Vagina (tissue), 2 donors: ENCODE measurements at places on chromosomes 1 and 21.

DNA sequence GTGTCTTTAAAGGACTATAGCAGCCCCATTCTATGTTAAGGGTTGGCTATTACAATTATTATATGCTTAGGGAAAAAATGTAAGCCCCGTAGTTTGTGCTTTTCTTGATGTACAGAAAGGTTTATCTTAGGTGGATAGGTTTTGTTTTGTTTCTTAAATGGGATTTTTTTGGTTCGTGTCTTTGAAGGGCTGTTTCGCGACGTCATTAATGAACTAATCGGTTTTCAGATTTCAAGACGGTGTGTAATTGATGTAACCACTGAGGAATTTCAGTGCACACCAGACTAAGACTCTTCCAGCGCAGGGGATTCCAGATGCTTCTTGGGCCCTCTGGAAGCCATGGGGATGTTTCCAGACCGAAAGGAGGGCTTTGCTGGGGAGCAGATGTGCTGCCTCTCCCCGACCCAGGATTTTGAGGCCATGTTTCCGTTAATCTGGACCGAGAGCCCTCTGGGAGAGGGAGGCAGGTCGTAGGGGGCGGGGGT is 4.8 kb upstream of the SIM2 start:
- DNase-seq = no peak

GRCh38 chr1:199508653-199509052 is 518.9 kb upstream of the NR5A2 start:
- DNase-seq = no peak

DNA sequence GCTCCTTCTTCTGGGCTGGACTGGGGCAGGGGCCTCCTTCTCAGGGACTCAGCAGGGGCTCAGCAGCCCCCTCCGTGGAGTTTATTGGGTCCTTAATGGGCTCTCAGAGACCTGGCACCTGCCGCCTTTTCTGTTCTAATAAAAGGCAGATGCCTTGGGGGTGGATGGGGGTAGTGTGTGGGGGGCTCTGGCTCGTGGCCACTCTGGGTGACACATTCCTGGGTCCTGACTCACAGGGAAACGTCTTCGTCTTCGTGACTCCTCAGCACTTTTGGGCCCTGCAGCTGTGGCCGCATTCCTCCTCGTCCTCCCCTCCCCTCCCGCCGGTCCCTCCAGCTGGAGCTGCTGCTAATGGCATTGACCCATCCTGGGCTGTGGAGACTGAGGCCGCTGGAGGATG is 107.8 kb upstream of the WNT4 start:
- no peak for DNase-seq

GRCh38 chr1:79811173-79811572 is 804.6 kb upstream of the ADGRL4 start:
- DNase-seq = no peak

DNA sequence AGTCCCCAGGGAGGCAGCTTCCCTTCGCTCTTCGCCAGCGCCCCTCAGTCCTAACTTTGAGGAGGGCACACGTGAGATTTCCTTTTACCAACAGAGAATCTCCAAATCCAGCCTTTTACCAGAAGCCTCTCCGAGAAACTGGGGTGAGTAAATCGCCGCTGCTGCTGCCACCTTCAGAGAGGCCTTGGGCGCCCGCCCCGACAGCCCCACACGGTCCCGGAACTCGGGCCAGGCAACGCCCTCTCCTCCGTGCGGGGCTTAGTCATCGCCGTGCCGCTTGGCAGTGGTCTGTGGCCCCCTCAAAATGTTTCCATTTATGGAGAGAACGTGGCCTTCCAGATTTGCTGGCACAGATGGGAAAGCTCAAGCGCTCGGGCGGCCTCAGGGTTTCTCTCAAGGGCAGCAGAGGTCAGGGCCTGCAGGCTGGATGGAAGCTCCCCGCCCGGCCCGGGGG is 41.4 kb upstream of the COL6A2 start:
- peak; percentile 95 for DNase-seq

DNA sequence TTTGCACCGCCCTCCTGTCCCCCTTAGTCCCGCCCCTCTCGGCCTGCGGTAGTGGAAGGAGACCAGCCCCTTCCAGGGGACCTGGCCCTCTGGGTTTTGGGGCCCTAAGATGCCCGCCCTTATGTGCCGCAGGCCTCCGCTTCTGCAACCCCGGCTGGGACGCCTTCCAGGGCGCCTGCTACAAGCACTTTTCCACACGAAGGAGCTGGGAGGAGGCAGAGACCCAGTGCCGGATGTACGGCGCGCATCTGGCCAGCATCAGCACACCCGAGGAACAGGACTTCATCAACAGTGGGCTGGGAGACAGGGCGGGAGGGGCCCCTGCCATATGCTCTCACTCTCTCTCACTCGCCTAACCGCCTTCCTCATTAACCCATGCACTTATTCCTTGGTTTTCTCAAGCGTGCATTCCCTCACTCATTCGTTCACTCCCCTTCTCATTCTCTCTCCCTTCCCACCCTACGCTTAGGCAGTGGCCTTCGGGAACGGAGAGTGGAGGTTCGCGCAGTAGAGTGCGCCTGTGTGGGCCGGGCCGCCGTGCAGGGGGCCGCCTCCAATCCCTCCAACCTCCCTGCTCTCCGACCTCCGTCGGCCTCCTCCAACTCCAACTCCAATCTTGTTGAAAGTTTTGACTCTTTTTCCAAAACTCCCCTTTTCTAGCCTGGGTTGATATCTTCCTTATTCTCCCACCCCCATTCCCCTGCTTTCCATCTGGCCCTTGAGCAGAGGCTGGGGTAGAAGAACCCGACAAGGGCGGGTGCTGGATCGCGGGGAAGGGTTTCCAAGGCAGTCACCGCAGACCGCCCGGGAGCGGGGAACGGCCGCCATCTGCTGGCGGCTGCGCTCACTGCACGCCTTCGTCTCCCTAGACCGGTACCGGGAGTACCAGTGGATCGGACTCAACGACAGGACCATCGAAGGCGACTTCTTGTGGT is 15.2 kb downstream of the BCAN start:
- no peak for DNase-seq

DNA sequence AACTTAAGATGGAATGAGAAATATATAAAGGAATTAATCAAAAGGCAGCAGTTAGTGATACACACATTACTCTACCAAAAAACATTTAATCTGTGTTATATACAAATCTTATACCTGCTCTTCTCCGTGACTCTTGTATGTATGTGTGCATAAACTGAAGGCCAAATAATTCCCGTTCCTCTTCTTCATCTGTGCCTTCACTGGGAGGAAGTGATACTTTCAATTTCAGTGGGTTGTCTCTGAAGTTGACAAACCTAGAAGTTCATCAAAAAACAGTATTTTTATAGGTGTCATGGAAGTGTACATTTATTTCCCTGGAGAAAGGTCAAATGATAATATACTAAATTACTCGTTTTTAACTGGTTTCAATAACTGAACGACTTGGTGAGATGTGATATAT is 19.3 kb downstream of the TRMT13 start:
- no peak for DNase-seq

DNA sequence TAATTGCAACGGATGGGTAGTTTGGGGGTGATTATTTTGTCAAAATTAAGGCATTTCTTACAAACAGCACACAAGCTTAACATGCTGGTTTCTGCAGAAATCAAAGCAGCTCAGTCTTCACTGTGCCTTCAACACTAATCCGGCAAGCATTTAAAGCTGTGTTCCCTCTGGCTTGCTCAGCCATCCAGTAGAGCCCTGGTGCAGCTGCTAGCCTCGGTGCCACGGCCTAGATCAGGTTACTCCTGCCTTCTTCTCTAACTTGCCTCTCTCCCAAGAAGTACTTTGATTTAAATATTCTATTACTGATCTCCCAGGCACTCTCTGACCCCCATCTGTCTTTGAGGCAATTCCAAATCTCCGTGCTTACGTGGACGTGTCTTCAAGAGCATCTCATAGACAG is 85.6 kb downstream of the GREM2 start:
- no peak for DNase-seq

GRCh38 chr1:109389638-109390341 is 7.9 kb downstream of the SORT1 start:
- DNase-seq = no peak

GRCh38 chr1:244548558-244549115 is 87.6 kb downstream of the CATSPERE start:
- DNase-seq = no peak

DNA sequence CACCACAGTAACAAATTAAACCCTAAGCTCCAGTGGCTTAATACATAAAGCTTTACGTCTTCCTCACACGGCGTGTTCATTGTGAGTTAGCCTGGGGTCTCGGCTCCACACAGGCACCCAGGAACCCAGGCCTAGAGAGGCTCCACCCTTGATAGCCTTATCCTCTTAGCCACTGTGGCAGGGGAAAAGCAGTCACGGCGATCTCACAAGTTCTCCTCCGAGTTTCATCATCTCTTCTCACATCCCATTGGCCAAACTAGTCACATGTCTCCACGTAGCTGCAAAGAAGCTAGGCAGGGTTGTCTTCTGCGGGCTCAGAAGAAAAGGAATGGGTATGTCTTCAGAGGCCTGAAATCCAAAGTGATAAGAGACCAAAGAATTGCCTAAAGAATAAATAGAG is 122.3 kb upstream of the GRIK3 start:
- peak; percentile 37 for DNase-seq

DNA sequence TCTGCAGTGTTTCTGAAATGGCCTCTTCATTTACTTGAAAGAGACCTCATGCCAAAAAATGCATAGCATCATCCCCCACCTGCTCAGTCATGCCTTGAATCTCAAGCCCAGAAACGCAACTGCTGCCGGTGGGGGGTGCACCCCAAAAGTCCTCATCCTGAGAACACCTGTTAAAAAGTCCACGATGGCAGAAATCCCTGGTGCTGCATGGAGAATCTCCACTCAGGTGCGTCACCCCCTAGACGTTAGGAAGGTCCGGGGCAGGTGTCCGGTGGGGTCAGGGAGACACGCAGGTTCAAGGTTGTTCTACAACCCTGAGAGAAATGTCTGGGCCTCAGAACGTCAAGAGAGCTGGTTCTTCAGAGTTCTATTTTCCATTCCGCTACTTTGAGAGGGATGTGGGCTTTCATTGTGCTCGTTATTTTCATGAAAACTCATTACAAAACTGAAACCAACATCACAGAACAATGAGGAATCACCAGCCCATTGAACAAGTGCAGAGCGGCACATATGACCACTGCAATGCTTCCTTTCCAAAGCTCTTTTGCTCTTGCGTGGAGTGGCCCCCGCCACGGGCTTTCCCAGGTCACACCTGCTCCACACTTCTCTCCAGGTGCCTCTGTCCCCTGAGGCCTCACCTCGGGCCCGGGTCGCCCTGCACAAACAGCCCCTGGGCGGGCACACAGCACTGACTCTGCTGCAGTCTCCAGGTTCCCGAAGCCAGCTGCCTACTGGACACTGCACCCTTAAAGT is 201.9 kb downstream of the TOMM20 start:
- no peak for DNase-seq

GRCh38 chr1:111499026-111499785 is 4.2 kb downstream of the ADORA3 start:
- no peak for DNase-seq

DNA sequence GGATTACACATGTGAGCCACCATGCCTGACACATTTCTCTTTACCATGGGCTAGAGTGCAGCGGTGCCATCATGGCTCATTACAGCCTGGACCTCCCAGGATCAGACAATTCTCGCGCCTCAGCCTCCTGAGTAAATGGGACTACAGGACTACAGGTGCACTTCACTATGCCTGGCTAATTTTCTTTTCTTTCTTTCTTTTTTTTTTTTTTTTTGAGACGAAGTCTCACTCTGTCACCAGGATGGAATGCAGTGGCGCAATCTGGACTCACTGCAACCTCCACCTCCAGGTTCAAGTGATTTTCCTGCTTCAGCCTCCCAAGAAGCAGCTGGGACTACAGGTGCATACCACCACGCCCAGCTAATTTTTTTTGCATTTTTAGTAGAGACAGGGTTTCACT is 14.8 kb upstream of the KIF1B start:
- no peak for DNase-seq

DNA sequence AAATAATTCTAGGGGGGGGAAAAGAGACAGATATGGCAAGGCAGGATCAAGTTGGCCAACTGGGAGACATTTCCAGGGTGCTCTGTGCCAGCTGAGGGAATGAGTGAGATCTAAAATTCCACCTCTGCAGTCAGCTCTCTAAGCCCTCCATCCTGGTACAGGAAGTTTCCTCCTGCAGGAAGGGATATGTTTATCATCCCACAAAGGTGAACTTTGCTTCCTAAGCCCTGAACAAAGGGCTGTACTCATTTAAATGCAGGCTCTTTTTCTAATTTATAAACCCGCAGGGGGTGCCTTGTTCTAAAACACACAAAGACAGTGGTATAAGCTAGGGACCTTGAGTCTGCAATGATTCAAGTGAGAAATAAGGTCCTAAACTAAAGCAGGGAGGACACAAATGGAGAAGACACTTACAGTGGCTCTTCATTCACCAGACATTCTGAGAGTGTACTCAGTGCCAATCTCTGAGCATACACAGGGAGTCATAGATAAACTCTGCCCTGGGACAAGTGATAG is 3.6 kb upstream of the TNFSF4 start:
- no peak for DNase-seq

GRCh38 chr1:24463776-24464735 is 38.6 kb upstream of the RCAN3 start:
- DNase-seq = no peak

DNA sequence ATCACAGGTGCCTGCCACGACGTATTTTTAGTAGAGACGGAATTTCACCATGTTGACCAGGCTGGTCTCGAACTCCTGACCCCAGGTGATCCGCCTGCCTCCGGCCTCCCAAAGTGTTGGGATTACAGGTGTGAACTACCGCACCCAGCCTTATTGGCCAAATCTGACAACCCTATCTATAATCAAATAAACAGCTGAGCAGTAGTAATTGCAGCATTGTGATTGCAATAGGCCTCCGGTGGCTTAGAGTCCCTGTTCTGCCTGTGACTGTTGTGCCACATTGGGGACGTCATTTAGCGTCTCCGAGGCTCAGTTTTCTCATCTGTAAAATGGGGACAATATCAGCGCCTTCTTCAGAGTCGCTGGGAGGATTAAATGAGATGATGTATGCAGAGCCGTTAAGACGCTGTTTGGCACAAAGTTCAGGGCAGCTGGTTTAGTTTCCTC is 569 bp upstream of the CAPN2 start:
- no peak for DNase-seq

DNA sequence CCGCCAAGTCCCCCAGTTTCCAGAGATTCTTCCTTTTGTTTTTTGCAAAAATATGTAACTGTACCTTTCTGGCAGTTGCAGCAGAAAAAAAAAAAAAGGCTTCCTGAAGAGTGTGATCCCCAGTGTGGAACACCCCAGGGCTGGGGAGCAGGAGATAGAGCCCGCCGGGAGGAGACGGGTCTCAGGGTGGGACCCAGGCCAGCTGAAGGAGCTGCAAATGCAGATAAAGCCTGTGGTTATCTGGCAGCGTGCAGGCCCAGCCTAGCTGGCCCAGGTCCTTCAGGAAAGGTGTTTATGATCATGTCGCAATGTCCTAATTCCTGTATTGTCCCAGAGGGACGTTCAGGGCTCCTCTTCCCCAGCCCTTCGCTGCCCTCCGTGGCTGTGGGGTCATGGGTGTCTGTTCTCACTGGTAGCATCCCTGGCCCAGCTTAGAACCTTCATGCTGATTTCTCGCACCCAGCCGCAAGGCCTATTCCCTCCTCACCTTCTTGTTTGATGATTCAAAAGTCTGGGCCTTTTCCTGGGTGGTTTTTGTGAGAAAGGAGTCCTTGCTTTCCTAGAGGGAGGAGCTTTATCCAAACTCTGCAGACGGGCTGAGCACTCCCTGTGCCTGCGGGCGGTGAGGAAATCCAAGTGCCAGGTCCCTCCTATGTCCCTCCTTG is 26.2 kb downstream of the RNF187 start:
- DNase-seq = no peak

- no peak for DNase-seq
Observed at GRCh38 chr1:13702425-13703127, 2.6 kb downstream of the PRDM2 start.
